DMS 273 treated with DMSO at 0.1 percent for 48 hours (cell line): ENCODE measurements at places on chromosomes 7 and 10.
A peak's percentile ranks its signal among the peaks of the same experiment; 100 is the strongest.

DNA sequence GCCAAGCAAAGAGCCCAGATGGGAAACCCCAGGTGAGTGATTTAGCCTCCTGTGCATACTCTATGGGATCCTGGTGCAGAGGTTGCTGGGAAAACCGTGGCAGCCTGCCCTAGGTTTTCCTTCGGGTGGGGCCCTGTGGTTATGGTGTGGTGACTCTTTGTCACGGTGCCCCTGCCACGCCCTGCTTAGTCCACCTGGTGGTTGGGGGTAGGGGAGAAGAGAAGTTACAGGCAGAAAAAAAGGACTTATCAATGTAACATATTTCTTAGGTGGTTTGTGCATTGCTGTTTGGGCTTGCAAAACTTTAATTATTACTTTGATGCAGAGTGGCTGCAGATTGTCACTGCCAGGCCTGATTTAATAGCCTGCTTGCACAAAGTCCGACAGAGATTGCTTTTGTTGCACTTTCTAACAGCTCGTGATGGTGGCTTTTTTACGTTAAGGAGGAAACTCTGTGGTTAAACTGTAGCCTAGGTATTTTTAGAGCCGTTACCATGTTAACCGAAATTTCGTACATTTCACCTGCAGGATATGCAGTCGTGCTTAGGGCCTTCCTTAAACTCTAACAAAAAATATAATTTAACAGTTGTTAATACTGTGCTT is 197.4 kb downstream of the RNLS start:
- DNase-seq: no peak

- DNase-seq: no peak
Measured at GRCh38 chr10:61589547-61590243, 73.0 kb upstream of the CABCOCO1 start.

GRCh38 chr7:155130493-155130892 is 60.4 kb downstream of the HTR5A start:
- no peak for DNase-seq

DNA sequence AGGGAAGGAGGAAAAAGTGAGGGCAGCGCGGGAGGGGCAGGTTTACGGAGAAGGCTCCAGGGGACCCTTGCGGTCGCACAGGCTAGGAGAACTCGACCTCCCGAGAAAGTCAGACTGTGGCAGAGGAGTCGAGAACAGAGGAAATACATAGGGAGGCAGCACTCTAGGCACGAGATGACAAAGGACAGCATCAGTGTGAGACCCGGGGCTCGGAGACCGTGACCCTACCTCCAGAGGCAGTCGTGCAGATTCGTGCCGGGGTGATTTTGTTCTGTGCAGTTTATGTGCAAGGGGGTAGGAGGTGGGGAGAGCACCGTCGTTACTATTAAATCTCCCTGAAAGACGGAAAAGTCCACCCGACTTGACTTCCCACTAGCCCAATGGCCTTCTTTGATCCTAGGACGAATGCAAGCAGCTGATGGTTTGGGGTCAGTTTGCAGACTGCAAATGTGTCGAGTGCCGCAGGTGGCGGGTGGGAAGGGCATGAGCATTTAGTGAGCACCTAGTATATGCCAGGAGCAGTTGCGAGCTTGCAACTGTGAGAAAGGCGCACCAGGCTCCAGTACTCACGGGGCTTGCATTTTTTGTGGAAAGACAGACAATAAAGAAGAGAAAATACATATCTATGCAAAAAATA is 674 bp upstream of the OSBPL3 start:
- DNase-seq: peak; percentile 66

GRCh38 chr10:6986927-6987326 is 406.9 kb upstream of the PRKCQ start:
- DNase-seq: no peak

DNA sequence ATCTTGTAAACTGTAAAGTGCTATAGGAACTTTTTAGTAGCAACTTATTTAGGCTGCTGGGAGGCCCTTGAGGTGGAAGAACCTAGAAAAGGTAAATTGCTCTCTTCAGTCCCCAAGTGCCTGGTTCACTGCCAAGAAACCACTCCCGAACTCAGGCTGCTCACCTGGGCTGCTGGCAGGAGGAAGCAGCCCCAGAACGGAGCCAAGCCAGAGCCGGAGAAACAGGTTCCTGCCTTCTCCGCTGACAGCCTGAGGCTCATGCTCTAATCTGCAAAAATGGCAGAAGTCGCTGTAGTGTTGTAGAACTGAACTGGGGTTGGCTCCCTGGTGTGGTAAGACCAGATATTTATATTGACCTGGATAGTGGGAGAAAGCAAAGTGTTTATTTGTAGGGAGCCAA is 136.0 kb downstream of the CUL2 start:
- DNase-seq: no peak

DNA sequence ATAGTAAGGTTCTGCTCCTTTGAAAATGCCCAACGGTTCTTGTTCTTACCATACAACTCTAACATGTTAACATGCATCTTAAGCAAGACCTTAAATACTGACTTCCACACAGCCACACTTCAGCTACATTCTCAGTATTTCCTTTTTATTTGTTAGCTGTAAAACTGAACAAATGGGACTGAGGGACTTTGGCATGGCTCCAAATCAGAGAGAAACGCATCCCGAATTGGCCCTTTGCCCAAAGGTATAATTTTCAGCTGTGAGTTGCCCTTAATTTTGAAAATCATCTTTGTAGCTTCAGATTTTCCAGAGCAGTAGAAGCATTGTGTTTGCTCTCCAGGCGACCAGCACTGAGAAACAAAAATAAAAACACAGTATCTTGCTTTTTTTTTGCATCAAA is 56.4 kb downstream of the NEUROD6 start:
- DNase-seq: peak; percentile 57

DNA sequence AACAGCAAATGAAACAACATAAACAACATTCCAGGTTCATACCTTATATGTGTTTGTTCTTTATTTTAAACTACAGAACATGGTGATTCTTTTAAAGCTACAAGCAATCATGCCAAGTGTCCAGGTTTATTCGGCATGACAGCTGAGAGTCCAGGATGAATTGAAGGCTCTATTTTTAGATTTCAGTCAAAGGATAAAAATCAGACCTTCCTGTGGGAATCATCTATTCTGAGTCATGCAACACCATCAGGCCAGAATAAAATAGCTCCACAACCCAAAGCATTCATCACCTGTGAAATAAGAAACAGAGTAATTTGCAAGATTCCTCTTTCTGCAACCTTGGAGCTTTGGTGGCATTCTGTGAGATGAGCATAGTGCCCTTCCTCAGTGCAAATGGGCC is 292.4 kb upstream of the MYO3A start:
- DNase-seq: no peak
